ENCODE measurements at places on chromosomes 5 and 9. TPM values are rescaled to one million over a fixed set of nuclear protein-coding genes. Genes with fewer than 3 reads are reported as not detected.

DNA sequence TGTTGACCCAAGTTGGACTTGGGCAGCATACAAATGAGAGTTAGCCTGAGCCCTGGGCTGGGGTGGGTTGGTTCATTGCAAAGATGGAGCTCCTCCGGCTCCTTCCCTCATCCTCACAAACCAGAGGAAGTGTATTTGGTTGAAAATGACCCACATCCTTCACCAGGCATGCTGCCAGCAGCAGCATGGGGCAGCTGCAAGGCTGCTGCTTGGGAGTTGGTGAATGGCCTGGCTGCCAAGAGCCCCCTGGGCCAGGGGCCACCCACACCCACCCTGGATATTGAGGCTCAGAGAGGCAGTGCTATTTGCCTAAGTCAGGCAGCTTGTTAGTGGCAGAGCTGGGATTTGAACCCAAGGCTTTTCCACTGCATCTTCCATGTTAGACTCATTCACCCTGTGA lies 29.5 kb downstream of the PPARGC1B start:
- DNase-seq: no peak

The GAS1 gene
- 5.9 TPM for polyA plus RNA-seq

The RALGDS gene
- 18.3 TPM for polyA plus RNA-seq

The GRM6 gene
- not detected for polyA plus RNA-seq

DNA sequence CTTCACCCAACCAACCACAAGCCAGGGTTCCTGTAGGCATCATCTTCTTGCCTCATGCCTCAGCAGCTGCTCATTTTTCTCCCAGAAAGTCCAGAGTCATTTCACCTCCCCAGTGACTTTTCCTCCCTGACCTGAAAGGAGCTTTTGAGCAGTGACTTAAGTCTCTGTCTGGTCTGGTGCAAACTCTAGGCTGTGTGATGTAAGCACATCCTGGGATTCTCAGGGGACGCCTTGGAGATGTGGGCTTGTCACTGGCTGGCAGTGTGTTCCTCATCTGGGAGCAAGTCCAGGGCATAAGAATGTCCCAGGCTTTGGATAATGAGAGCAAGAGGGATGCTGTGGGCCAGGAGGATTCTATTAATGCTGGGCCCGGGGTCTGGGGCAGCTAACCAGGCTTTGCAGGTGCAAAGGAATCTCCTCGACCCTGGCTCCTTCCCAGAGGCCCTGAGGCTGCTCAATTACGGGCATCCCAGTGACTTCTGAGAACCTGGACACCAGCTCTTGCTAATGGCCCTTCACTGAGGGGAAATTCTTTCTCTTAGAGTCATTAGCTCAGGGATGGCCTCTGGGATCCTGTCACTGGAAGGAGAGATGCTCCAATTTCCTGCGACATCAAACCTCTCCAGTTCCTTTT lies 211.0 kb upstream of the PANK3 start:
- DNase-seq: no peak

- DNase-seq: no peak
These were observed 326.2 kb upstream of the IRX2 start for GRCh38 chr5:3077684-3078083.

- no peak for DNase-seq
These were observed 146.5 kb downstream of the MEF2C start for GRCh38 chr5:88736494-88736893.

- no peak for DNase-seq
These were observed 8.3 kb downstream of the HDHD3 start for GRCh38 chr9:113368348-113368981.

DNA sequence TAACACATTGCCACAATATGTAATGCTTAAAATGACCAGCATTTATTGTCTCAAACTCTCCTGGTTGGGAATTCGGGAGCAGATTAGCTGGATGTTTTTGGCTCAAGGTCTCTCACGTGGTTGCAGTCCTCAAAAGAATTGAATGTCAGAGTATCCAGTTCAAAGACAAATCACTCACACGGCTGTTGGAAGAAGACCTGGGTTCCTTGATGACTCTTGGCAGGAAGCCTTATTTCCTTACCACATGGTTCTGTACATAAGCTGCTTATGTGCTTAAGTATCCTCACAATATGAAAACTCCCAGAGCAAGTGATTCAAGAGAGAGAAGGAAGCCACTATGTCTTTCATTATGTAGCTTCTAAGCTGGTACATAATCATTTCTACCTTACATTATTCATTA lies 230.3 kb upstream of the PTPRD start:
- DNase-seq: no peak

All from heart left ventricle (tissue), 16 donors.